ENCODE measurements at places on chromosomes 5 and 9. TPM values are rescaled to one million over a fixed set of nuclear protein-coding genes. Genes with fewer than 3 reads are reported as not detected.
A peak's percentile ranks its signal among the peaks of the same experiment; 100 is the strongest.

GRCh38 chr5:108487951-108488350 lies 106.1 kb upstream of the FBXL17 start:
- no peak for DNase-seq

GRCh38 chr9:83457005-83457404 lies 81.2 kb downstream of the FRMD3 start:
- DNase-seq, result no peak

GRCh38 chr9:80605129-80605528 lies 1033.4 kb downstream of the TLE4 start:
- peak; percentile 53 for DNase-seq

DNA sequence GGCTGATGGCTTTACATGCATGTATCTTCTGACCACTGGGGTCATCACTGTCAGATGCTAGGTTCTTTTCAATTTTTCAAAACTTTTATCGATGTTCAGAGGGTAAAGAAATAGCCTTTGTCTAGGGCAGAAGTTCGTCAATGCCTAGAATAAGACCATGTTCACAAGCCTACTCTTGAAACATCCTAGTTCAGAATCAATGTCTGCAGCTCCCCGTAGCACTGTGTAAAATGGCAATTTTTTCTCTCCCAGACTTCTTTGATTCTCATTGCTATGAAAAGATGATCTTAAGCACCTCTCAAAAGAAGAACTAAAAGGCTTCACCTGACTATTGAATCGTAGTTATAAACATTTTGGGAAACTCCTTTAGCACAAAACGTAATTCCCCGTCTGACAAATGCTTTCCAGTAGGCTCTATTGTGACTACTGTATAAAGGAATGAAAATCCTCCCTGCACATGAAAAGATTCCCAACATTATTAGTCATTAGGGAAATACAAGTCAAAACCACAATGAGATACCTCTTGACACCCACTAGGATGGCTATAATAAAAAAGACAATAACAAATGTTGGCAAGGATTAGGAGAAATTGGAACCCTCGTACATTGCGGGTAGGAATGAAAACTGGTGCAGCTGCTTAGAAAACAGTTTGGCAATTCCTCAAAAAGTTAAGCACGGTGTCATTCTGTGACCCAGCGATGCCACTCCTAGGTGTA lies 263.5 kb downstream of the ARHGAP26 start:
- no peak for DNase-seq

- no peak for DNase-seq
Measured at GRCh38 chr5:170737591-170737990, 45.9 kb upstream of the GABRP start.

The KIF3A gene
- 10.9 TPM for total RNA-seq

The GFI1B gene
- 0.05 TPM for total RNA-seq

Data from SK-MEL-5 (cell line).